Colonic mucosa (tissue), 4 donors: ENCODE measurements at places on chromosomes 1 and 21.

GRCh38 chr1:206524739-206525364 lies 17.5 kb downstream of the RASSF5 start:
- DNase-seq, result no peak

- DNase-seq, result no peak
Measured at GRCh38 chr21:36200081-36200561, 43.5 kb downstream of the DOP1B start.

DNA sequence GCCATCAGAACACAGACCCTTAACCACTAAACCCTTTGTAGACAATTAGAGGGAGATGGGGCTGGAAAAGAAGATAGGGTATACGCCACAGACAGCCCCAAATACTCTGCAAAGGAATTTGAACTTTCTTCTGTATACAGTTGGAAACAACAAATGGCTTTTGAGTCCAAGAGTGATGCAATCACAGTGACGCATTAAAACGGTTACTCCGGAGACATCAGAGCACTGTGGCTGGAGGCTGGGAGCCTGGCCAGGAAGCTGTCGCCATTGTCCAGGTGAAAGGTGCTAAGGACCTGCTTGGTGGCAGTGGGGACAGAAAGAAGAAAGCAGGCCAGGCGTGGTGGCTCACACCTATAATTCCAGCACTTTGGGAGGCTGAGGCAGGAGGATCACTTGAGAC lies 4.2 kb downstream of the FLAD1 start:
- DNase-seq, result no peak

GRCh38 chr21:46092026-46092764 lies 5.7 kb upstream of the COL6A2 start:
- DNase-seq, result peak; percentile 49

GRCh38 chr1:55808263-55808662 lies 593.1 kb upstream of the USP24 start:
- no peak for DNase-seq

- DNase-seq, result no peak
Measured at GRCh38 chr21:31335957-31336738, 7.9 kb downstream of the TIAM1 start.
